ENCODE measurements at places on chromosomes 2 and 18.

DNA sequence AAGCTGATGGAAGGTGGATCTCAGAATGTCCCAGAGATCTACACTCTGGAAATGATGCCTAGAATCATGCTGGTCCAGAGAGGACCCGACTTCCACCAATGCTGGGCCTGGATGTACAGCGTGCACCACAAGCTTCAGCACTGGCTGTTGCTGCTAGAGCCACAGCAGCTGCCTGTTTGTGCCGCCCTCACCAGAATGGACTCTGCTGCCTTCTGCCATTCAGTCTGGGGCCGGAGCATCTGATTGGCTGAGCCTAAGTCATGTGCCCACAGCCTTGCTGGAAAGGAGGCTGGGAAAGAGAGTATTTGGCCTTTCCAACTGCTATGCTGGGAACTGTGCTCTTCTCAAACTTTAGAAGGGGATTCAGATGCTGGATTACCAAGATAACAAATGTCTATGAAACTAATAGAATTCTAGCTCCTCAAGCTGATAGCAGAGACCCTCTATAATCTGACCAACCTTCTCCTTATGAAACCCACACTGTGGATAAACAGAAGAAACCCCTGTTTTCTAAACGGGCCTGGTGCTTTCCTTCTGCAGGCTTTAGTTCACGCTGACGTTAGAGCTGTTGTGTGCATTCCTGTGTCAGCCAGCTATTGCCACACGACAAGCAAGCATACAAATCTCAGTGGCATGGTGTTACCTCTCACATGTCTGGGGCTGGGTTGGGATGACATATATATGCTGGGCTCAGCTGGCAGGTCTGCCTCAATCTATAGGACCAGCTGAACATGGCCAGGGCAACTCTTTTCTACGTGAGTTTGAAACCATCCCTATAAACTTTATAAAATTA, 4.1 kb upstream of the LOXHD1 start:
- no peak for DNase-seq

- DNase-seq, result peak; percentile 37
Measured at GRCh38 chr2:96485751-96486651, 19.2 kb downstream of the NEURL3 start.

DNA sequence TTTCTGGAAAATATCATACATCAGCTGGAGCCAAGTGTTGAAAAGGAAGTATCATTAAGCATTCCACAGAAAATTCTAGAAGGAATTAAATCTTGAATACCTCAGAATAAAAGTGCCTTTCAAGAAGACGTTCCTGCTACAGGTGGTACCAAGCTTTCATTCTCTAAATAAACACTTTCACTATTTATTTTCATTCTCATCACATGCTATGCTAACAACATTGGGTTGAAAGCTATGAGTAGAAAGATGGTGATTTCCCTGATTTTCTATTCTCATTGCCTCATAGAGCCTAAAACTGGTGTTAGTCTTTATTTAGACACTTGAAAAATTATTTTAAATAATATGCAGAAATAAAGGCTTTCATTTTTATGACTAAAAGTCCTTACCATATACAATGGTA, 324.7 kb downstream of the LRP1B start:
- DNase-seq, result no peak

GRCh38 chr18:75563150-75563549, 135.6 kb upstream of the SMIM21 start:
- no peak for DNase-seq

DNA sequence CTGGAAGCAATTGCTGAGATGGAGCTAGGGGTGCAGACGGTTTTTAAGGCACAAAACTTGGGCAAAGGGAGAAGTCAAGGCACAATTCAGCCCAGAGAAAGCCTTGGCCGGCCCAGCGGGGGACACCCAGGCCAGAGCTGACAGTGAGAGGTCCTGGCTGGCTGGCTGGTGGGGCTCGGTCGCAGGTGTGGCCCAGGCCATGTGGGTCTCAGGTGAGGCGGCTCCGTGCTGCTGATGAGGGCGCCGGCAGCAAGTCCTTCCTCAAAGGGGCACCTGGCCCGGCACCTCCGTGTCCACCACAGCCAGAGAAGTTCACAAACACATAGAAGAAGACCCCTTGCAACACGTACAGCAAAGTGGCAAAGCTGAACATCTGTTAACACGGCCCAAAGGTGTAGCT, 54.2 kb upstream of the LDLRAD4 start:
- DNase-seq, result no peak

DNA sequence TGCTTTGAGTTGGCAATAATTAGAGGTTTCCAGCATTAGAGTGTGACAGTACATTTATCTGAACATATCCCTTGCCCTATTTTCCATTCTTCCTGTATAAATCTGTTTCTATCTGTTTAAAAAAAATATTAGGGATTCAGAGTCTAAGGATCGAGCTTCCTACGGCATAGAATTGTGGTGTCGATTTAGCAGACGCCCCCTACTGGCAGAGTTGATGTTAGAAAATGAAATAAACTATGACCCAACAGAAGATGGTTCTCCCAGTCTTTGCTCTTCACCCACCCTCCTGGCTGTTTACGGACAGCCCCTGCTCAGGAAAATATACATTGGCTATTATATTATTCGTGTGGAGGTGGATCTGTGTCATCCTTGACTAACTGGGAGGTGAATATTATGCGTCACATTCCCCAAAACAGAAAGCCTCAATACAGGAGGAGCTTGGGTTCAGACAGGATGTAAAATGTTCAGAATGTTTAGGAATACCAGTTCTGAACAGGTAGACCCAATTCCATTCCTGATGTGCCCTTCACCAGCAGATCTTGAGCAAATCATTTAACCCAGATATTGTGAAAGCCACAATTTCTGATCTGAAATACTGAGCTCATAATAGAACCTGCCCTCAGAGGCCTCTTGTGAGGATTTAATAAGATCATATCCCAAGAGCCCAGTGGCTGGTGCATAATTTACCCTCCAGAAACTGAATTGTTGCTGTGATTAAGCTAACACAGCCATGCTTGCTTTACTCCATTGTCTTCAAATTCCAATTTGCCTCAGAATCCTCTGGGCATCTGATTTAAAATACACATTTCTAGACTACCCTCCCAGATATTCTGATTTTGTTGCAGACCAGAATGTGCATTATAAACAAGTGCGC, 10.8 kb upstream of the ERMN start:
- DNase-seq, result no peak

DNA sequence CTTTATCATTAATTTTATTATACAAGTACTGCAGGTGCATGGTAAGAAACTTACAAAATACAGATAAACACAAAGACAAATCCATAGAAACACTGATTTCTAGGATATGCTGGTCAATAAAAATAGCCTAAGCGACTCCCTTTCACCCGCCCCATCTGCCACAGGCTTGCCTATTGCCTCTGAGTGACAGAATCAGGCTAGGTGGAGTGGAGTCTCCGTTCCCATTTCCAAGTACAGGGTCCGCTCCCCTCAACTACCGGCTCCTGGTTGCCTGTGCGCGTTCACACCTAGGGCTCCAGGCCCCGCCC, 201 bp upstream of the TRAPPC12 start:
- DNase-seq, result no peak

- no peak for DNase-seq
Measured at GRCh38 chr2:110115291-110116032, at the start of gene MALL. TSS of gene MALL (minus strand) at chr2:110115822. CDS start at chr2:110115792, 30 bp downstream.

- DNase-seq, result no peak
Measured at GRCh38 chr2:237670641-237671040, 43.3 kb downstream of the LRRFIP1 start.

Measured in AG09309 (cell line).